Suprapubic skin (tissue), 4 donors: ENCODE measurements at places on chromosomes 7 and 10.

GRCh38 chr10:125097409-125098070 is 62.8 kb downstream of the CTBP2 start:
- peak; percentile 54 for DNase-seq
- H3K27me3 ChIP-seq: no peaks in the 10 kb centered on the region
- H3K36me3 ChIP-seq: no peaks in the 10 kb centered on the region
- H3K4me1 ChIP-seq: peaks cover 31% of the 10 kb centered on the region
- H3K27ac ChIP-seq: no peak overlapping the region

DNA sequence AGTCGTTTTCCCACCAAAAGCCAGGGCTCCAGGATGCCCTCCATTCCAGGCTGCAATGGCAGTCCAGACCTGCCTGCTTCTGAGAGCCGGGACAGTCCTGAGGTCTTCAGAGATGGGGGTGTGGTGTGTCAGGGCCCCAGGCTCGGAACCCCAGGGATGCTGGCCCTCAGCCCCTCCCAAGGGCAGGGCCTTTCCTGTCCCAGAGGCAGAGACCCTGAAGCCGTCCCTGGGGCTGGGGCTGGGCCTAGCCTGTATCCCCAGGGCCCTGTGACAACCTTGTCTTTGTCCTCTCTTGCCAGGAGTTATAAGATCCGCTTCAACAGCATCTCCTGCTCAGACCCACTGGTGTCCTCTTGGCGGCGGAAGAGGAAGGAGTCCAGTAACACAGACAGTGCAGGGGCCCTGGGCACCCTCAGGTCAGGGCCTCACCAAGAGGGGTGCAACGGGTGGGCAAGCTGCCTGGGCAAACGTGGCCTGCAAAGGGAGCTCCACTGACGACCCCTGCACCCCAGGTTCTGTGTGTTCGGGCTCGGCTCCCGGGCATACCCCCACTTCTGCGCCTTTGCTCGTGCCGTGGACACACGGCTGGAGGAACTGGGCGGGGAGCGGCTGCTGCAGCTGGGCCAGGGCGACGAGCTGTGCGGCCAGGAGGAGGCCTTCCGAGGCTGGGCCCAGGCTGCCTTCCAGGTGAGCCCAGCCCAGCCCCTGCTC is 15.9 kb downstream of the NOS3 start:
- peaks cover 21% of the 10 kb centered on the region for H3K4me1 ChIP-seq
- no peak overlapping the region for H3K27ac ChIP-seq
- DNase-seq: no peak
- H3K36me3 ChIP-seq: no peaks in the 10 kb centered on the region
- H3K27me3 ChIP-seq: peaks cover 15% of the 10 kb centered on the region
- no peak overlapping the region for H3K4me3 ChIP-seq

GRCh38 chr10:49644035-49644646 is 30.3 kb downstream of the CHAT start:
- H3K4me1 ChIP-seq: no peaks in the 10 kb centered on the region
- DNase-seq: peak; percentile 43
- H3K36me3 ChIP-seq: no peaks in the 10 kb centered on the region
- H3K4me3 ChIP-seq: no peak overlapping the region

DNA sequence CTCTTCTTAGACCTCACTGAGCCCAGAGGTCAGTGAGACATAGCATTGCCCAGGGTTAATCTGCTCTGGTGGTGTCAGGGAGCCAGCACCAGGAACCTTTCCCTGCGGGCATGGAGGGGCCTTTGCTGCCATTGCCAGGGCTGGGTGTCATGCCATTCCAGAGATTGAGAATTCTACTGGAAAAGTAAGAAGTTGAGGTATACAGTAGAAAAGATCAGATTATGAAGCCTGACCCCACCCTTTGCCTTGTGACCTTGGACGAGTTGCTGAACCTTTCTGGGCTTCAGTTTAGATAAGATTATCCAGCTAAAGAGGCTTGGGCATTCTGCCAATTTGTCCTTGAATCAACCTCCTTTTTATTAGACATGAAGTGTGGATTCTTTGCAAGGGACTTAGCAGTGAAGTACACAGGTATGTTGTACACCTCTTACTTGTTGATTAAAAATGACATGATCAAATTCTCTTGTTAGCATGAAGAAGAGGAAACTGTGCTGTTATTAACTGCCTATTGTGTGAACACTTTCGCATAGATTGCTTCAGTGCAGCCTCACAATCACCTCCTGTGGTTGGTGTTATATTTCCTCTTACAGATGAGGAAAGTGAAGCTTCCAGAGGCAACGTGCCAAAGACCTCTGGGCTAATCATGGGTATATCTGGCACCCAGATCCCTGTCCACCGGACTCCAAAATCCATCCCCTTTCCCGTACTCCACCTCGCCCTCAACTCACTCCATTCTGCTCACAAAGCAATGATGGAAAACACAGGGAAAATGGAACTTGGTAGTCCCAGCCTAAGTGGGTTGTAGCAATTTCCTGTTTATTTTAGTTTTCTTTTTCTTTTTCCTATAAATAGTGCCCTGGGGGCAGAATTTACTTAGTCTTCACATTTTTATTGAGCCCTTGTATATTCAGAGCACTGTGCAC is 151.3 kb downstream of the CAMK1D start:
- peak; percentile 48 for DNase-seq
- H3K27me3 ChIP-seq: no peaks in the 10 kb centered on the region
- H3K36me3 ChIP-seq: no peaks in the 10 kb centered on the region

DNA sequence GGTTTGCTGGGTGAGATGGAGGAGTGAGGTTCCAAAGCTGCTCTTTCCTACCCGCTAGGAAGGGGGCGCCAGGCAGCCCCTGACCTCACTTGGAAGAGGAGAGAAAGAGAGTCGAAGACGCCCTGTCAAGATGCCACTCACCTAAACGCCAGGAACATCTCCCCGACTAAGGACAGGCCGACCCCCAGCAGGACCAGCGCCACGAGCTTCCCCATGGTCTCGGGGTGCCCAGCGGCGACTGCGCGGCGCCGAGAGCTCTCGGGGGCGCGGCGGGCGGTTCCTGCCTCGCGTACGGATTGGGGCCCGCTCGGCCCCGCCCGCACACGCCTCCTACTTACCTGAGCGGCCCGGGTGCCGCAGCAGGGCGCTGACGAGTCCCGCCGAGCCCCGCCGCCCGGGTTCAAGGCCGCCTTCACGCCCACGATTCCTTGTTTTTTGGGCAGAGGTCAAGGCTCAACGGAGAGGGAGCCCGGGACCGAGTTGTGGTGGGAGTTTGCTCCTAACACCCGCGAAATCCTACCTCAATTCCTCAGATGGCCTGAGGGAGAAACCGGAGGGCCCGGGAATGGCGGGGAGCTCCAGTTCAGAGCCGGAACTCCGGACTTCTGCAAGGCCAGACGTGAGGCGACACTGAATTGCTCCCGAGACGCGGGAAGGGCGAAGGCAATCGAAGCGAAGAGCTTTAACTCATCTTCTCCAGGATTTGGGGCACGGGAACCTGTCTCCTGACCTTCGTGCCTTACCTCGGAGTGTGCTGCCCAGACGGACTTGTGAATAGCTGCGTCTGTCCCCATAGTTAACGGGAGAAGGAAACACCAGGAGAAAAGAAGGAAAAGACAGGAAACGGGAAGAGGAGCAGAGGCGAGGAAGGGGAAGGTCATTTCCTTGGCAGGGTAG is at the start of gene PON3:
Gene PON3, minus strand, starts transcription at position 240 of the 897 bp plus-strand sequence. Its CDS starts 25 bp downstream, at position 215.
- peak within 1 kb of the TSS; percentile 65 for H3K4me3 ChIP-seq
- H3K36me3 ChIP-seq: no peaks in the 10 kb centered on the region
- DNase-seq: no peak
- H3K27ac ChIP-seq: no peak within 1 kb of the TSS
- no peaks in the 10 kb centered on the region for H3K27me3 ChIP-seq
- peaks cover 12% of the 10 kb centered on the region for H3K4me1 ChIP-seq

DNA sequence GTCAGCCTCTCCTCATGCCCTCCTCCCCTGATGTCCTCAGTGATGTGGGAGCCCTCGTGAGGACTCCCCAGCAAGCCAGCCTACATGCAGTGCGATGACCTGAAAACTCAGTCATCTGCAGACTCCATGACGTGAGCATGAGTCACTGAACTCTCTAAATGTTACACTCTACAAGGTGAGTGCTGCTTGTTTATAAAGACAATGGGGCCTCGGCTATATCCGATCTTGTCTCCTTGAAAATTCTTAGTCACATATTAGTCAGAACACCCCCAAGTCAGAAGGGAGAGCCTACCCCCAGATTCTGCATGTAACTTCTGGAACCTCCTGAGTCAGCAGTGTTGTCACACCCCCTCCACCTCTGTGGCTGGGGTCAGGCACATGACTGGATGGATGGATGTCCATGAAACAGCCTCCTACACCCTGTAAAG is 673.8 kb downstream of the INHBA start:
- H3K27ac ChIP-seq: no peak overlapping the region
- no peaks in the 10 kb centered on the region for H3K36me3 ChIP-seq
- H3K27me3 ChIP-seq: no peaks in the 10 kb centered on the region
- DNase-seq: no peak
- H3K4me3 ChIP-seq: no peak overlapping the region

- peaks cover 21% of the 10 kb centered on the region for H3K27me3 ChIP-seq
- peaks cover under 1% of the 10 kb centered on the region for H3K4me1 ChIP-seq
- no peak overlapping the region for H3K4me3 ChIP-seq
Measured at GRCh38 chr7:129150199-129150996, 5.9 kb downstream of the TSPAN33 start.

GRCh38 chr10:86284355-86285105 is 82.1 kb downstream of the GRID1 start:
- DNase-seq: peak; percentile 74
- no peak overlapping the region for H3K27ac ChIP-seq
- no peaks in the 10 kb centered on the region for H3K4me1 ChIP-seq
- no peak overlapping the region for H3K4me3 ChIP-seq

GRCh38 chr10:22714479-22715289 is at the start of gene PIP4K2A:
PIP4K2A (minus strand) TSS chr10:22714578; CDS start chr10:22714326, 252 bp downstream.
- no peaks in the 10 kb centered on the region for H3K36me3 ChIP-seq
- H3K4me1 ChIP-seq: peaks cover 25% of the 10 kb centered on the region
- H3K27me3 ChIP-seq: no peaks in the 10 kb centered on the region
- DNase-seq: peak; percentile 82
- H3K4me3 ChIP-seq: peak within 1 kb of the TSS; percentile 97
- peak within 1 kb of the TSS; percentile 90 for H3K27ac ChIP-seq

DNA sequence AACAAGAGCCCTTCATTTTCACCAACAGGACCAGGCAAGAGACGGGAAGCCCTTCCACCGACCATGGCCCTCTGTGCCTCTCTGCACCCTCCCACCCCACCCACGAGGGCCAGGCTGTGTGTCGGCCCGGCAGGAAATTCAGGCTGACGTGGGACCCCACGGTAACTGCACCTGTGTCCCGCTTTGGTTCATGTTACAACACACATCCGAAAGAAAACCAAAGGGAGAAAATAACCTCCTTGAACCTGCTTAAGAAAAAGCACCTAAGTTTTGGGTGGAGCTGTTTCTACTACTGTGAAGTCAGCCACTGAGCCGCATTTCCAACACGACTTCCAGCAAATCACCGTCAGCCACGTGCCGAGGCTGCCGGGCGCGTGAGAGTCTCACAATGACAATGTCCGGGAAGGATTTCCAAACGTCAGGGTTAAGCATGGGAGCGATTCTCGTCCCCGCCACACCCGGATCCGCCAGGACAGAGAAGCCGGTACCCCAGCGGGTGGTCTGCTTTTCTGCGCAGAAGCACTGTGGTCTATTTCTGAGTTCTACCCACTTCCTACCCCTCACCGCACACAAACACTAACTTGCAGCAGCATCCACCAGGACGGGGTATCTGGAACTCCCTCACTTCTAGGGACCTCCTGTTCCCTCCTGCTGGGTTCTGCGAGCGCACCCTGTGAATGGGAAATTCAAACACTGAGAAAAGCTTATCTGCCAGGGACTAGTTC is 36.6 kb downstream of the AMZ1 start:
- DNase-seq: peak; percentile 60
- no peak overlapping the region for H3K27ac ChIP-seq
- H3K27me3 ChIP-seq: no peaks in the 10 kb centered on the region
- H3K4me3 ChIP-seq: no peak overlapping the region

DNA sequence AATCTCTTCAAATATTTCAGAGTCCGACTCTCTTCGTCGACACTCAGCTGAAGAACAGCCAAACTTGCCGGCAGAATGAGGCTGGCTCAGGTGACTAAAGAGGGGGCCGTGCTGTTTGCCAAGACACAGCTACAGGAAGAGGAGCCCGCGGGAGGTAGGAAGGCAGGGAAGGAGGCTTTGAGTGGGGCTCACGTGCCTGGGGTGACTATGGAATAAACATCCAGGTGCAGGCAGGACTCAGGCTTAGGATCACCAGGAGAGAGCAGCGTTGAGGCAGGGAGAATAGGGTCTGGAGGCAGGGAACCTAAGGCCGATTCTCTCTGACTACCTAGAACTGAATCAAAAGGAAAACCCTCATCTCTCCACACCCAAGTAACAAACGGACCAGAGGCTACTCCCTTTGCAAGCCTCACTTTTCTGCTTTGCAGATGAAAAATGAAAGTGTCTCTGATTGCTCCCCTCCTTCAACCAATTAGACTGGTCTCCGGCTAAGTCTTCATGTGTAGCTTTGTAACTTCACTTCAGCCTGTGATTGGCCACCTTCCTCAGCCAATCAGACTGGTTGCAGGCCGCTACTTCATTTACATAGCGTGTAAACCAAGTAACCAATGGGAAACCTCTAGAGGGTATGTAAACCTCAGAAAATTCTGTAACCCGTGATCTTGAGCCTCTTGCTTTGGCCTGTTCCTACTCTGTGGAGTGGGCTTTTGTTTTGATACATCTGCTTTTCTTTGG is 19.7 kb upstream of the BNIP3 start:
- no peak for DNase-seq
- H3K36me3 ChIP-seq: no peaks in the 10 kb centered on the region
- H3K27ac ChIP-seq: no peak overlapping the region
- no peak overlapping the region for H3K4me3 ChIP-seq
- H3K4me1 ChIP-seq: peaks cover 22% of the 10 kb centered on the region

DNA sequence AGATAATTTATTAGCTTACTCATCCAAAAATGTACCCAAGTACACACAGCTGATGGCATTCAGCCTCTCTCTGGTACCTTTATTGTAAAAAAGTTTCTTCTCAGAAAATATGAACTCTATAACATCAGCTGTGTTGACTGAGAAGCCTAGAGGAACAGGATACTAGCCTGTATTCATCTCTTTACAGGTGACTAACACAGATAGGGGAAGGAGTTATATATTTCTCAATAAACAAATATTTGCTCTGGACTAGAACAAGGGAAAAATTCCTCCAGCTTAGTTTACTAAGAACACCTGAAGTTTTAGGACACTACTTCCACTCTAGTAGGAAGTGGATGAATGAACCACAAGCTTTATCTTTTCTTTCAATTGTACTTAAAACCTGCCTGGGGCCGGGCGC is 67.8 kb downstream of the ZNF248 start:
- H3K4me3 ChIP-seq: no peak overlapping the region
- H3K27ac ChIP-seq: no peak overlapping the region
- no peak for DNase-seq
- no peaks in the 10 kb centered on the region for H3K27me3 ChIP-seq

GRCh38 chr10:113452146-113452845 is 100.6 kb upstream of the HABP2 start:
- H3K36me3 ChIP-seq: no peaks in the 10 kb centered on the region
- no peak overlapping the region for H3K27ac ChIP-seq
- peaks cover 4% of the 10 kb centered on the region for H3K27me3 ChIP-seq
- H3K4me3 ChIP-seq: no peak overlapping the region
- no peak for DNase-seq

DNA sequence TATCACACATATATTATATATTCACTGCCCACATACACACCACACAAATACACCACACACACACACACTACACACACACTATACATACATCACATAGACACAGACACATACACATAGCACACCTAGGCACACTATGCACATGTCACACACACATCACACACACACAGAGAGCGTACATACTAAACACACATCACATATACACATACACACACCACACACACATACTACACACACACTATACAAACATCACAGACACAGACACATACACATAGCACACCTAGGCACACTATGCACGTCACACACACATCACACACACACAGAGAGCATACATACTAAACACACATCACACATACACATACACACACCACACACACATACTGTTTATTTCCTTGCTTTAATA is 165.5 kb downstream of the KCNMA1 start:
- no peak overlapping the region for H3K4me3 ChIP-seq
- no peaks in the 10 kb centered on the region for H3K27me3 ChIP-seq
- H3K4me1 ChIP-seq: no peaks in the 10 kb centered on the region
